ENCODE measurements at places on chromosomes 3 and 15. TPM values are rescaled to one million over a fixed set of nuclear protein-coding genes. Genes with fewer than 3 reads are reported as not detected.

GRCh38 chr3:173502983-173503568 is 105.5 kb downstream of the NLGN1 start:
- DNase-seq, result no peak

The CPLX3 gene
- total RNA-seq, result not detected

The FETUB gene
- not detected for total RNA-seq

DNA sequence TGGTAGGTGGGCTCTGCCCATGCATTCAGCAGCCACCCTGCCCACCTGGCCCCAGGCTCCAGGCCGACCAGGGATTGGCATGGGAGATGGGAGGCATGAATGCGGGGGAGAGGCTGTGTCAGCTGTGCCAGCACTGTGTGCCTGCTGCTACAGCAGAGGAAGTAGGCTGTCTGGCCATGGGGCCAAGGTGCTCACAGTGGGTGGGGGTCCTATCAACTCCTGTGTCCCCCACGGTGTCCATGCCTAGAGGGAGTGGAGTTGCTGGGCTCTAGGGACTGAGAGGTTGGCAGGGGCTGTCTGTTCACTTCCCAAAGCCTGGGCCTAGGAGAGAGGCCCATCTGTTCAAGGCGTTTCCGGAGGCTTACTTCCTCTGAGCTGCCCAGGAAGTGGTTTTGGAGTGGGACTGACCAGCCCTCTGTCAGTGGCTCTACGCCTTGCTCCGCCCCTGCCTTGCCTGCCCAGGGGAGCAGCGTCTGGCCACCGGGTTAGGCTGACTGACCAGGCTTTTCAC is 5.8 kb downstream of the PRKCD start:
- no peak for DNase-seq

The PLSCR5 gene
- total RNA-seq, result not detected

DNA sequence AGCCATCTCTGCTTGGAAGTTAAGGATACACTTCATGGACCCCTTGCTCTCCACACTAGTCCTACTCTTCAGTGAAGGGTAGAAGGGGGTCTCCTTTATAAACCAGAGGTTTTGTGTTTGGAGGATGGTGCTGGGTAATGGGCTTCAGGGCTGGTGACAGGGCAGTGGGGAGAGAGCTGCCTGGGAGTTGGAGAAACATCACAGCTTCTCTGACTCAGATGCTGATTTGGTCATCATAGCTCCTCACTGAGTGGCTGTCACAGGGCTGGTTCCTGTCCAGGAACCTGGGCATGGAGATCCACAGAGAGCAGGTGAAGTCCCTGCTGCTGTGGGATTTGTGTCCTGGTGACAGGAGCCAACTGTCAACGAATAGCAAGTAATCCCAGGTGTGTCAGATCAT is 333.9 kb upstream of the ATP10A start:
- no peak for DNase-seq

DNA sequence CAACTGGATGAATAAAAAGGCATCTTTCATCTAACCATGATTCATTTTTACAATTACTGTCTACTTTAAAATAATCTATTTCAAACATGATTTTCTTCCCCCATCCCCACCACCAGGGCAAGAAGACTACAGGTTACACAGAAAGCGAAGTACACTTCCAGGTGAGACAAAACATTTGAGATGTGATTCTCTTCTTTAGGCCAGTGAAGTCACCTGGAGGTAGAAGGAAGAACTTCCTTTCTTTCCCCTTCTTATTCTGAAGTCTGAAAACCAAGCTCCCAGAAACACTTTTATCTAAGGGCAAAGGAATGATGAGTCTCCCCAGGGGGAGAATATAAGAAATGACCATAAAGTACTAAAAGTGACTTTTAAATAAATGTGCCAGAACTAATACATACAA is 36.7 kb downstream of the SHQ1 start:
- no peak for DNase-seq

The GAP43 gene
- total RNA-seq, result not detected

DNA sequence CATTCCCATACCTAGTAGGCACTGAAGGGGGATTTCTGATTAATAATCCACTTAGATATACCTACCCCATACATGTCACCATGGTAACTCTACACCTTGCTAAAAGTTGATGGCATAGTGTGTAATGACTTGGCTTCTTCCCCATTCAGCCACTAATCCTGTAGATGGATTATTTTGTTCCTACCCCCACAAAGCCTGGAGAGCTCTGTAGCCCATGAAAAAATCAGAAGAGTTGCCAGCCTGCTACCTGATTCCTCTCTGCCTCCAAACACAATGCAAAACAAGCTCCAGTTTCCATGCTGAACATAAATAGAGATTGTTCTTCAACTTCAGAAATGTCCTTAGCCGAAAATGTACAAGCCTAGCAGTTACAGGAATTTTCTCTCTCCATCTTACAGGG is 98.9 kb upstream of the PFN2 start:
- no peak for DNase-seq

DNA sequence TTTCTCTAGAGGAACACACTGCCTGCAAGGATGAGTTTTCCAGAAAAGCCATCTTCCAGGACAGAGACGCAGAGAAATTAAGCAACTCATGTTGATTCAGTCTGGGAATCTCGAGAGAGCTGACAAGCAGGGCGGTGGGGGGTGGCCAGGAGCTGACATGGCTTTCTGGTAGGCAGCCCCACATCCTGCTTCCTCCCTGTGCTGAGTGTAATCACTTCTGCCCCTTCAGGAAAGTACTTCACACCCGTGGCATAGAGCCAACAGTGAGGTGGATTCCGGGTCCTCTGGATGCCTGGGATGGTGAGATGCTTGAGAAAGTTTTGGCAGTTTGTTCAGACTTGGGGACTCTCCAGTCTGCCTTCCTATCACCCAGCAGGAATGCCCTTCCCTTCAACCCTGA is 221.1 kb downstream of the SLCO3A1 start:
- no peak for DNase-seq

The ALPK3 gene
- 2.0 TPM for total RNA-seq

- no peak for DNase-seq
These were observed 52.0 kb upstream of the CCNB2 start for GRCh38 chr15:59052915-59053407.

DNA sequence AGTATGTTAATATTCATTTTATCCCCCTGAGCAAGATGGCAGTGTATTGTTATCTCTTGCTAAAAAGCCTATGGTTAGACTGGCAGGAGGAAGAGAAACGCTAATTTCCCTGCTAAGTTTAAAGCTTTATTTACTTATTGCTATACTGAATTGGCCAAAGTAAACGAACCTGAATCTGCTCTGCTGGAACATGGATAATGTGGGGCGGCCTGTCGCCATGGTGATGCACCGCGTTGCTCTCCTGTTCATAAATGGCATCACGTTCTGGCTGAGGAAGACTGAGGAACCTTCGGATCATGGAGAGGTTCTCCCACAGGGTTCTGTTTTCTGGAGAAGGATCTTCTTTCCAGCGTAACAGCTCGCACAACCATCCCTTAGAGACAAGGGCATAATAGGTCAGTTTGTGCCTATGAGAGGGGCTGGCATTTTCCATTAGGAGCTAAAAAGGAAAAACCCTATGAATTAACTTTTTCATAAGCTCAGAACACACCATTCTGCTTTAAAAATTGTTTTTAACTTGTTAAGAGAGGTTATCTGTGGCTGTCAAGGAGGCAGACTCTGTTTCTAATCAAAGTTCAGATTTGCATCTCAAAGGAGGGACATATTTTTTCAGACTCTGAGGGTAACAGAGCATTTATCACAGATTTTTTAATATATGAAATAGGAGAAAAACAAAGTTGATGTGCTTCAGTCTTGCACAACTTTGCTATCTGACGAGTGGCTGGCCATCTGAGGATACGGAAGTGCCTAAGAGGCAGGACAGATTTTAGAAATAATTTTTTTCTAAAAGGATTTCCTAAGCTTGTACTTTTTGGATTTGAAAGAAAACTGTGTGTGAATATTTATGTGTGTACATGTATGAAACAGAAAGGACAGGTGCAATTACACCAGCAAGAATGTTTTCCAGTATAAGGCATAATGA is 73.1 kb downstream of the SATB1 start:
- no peak for DNase-seq

GRCh38 chr3:187694801-187695200 is 7.6 kb downstream of the RTP2 start:
- no peak for DNase-seq

The RBPMS2 gene
- total RNA-seq, result 11.6 TPM

DNA sequence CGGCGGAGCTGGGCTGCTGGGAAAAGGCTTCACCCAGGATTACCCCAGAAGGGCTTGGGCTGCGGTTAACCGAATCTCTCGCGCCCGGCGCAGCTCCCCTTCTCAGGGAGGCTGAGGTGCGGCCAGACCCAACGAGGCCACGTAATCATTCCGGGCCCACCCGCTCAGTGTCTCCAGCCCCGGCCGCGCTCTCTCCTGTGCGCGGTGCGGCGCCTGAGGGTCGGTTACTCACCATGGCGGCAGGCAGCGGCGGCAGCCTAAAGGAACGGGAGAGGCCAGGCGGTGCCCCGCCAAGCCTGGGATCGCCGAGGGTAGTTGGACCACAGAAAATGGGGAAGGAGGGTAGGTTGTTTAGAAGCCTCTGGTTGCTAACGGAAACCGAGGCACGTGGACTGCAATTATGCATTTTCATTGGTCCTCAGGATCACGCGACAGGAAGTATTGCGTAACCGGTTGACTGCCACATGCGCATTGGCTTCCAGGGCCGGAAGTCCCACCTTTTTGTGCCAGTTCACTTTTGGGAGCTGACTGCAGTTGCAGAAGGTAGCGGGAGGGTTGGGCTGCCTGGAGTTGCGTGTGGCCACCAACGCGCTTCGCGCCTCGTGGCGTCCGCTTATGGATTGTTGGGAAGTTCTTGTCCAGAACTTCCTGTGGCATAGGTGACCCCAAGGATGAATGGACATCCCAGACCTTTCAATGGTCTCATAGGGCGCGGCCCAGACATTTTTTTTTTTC is at the start of gene LZTFL1:
Gene LZTFL1 (minus strand): TSS at position 363 of the 735 bp plus-strand sequence. CDS start 128 bp downstream, at position 235.
- peak; percentile 96 for DNase-seq

GRCh38 chr3:161149529-161149928 is 44.4 kb upstream of the B3GALNT1 start:
- DNase-seq, result no peak

- peak; percentile 47 for DNase-seq
These were observed 27.7 kb downstream of the TRAK1 start for GRCh38 chr3:42118762-42119361.

The MORC1 gene
- total RNA-seq, result not detected

DNA sequence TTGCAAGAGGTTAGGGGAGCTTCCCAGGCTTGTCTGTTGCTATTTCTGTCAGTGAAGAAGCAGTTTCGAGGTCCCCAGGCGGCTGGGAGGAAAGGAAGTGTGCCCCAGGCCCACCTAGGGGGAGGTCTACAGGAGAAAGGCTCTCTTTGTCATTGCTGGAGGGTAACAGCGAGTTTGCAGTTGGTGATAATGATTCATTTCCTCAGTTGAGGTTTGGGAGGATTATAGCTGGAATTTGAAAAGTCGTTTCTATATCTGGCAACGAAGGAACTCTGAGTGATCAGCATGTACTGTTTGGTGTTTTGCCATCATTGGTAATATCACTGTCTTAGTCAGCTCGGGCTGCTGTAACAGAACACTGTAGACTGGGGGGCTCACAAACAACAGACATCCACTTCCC is 65.5 kb upstream of the UBE3A start:
- DNase-seq, result no peak

- DNase-seq, result no peak
These were observed 225.2 kb downstream of the ADAMTS17 start for GRCh38 chr15:100116416-100117190.

- DNase-seq, result no peak
These were observed 4.3 kb downstream of the SNX33 start for GRCh38 chr15:75651810-75652543.

The CASR gene
- total RNA-seq, result not detected

The GOLGA8S gene
- total RNA-seq, result 0.15 TPM

The LPCAT4 gene
- 77.1 TPM for total RNA-seq

The CRYBG3 gene
- total RNA-seq, result 7.5 TPM

- DNase-seq, result peak; percentile 47
These were observed 64.5 kb downstream of the KLHL25 start for GRCh38 chr15:85730001-85730820.

- no peak for DNase-seq
These were observed 7.7 kb downstream of the COL8A1 start for GRCh38 chr3:99646107-99646435.

GRCh38 chr15:79243723-79244122 is 38.8 kb upstream of the ANKRD34C start:
- DNase-seq, result no peak

- no peak for DNase-seq
These were observed 48.8 kb downstream of the ABHD2 start for GRCh38 chr15:89136818-89137772.

The DNAH12 gene
- total RNA-seq, result not detected

DNA sequence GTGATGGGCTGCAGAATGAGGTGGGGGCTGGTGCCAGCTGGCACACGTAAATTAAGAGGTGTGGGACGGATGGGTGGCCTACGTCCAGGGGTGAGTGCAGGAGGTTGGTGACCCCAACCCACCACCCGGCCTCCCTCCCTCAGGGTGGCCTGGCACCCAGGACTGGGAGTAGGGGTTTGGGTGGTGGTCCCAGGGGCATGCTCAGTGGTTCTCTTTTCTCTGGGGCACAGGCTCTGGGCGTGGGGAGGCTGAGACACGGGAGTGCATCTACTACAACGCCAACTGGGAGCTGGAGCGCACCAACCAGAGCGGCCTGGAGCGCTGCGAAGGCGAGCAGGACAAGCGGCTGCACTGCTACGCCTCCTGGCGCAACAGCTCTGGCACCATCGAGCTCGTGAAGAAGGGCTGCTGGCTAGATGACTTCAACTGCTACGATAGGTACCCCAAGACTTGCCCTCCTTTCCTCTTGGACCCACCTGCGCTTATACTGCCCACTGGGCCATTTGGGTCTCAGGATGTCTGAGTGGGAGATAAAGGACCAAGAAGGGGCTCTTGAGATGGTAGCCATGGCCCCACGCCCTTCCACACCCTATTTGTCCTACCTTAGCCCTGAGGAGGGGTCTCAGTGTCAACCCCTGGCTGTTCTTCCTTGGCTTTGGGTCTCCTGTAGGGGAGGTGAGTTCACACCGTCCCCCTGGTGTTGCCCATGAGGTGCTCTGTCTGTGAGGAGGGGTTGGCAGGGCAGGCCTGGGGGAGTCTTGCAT is 18.9 kb upstream of the EXOG start:
- no peak for DNase-seq

The ATXN7 gene
- total RNA-seq, result 27.5 TPM

- no peak for DNase-seq
These were observed 779 bp upstream of the CTNNB1 start for GRCh38 chr3:41198526-41198925.

The SYNPR gene
- total RNA-seq, result not detected

DNA sequence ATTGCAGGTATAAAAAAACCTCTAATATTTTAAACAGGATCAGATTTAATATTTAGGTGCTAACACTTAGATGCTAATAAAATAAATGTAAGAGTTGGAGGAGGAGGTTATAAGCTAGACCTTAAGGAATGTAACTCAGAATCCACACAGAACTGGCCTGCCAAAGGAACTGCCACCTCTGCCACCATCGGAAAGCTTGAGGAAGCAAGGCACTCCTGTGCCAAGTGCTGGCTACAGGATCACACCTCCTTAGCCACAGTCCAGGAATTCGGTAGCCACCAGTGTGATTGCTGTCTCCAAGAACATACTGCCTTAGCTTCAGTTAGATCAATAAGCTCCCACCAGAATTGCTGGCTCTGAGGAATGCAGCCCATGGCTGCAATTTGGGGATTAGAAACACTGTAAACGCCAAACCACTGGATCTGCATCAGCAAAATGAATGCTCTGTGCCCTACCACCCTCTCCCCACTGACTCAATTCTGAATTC is 58.0 kb downstream of the FRMD5 start:
- DNase-seq, result no peak

GRCh38 chr3:46876313-46877300 is 914 bp upstream of the PTH1R start:
- DNase-seq, result no peak

All from HCT116 (cell line).